ENCODE measurements at places on chromosomes 1 and 21.
A peak's percentile ranks its signal among the peaks of the same experiment; 100 is the strongest.

- DNase-seq = no peak
Observed at GRCh38 chr1:214469290-214469689, 82.1 kb downstream of the PTPN14 start.

DNA sequence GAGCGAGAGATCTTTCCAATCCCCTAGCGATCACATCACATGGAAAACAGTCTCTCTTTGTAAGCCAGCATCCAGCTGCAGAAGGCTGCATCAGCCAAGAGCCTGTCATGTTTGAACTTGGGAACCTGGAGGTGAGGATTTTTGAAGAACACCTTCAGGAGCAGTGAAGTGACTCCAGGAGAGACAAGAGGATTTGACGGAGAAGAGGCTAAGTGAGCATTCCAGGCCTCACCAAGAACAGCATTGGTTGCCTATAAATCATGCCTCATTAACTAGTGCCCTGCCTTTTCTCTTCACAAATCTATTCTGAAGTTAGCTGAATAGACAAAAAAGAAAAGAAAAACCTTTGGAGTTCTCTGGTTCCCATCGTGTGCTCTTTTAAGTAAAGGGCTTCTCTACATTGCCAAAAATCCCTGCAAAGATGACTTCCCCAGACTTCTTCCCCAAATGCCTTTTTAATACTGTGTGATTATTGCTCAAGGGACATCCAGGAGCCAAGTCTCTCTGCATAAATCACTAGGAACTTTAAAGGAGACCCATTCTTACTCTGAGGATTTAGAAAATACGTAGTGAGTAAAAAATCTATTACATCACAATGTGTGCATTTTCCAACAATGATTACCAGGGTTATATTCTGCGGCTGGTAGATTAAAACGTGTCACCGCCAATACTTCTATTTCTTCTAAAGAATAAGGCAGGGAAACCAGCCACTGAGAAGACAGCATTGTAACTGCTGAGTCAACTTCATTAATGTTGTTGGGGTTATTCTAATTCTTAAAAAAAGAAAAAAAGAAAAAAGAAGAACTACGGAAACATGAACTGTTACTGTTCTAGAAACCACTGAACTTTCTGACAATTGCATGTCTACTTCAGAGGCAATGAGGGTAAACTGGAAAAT, 95.2 kb downstream of the KIF14 start:
- DNase-seq = no peak

GRCh38 chr1:177983482-177984135, 13.8 kb upstream of the SEC16B start:
- DNase-seq = no peak

- no peak for DNase-seq
Observed at GRCh38 chr1:223503348-223503747, 110.1 kb downstream of the CCDC185 start.

DNA sequence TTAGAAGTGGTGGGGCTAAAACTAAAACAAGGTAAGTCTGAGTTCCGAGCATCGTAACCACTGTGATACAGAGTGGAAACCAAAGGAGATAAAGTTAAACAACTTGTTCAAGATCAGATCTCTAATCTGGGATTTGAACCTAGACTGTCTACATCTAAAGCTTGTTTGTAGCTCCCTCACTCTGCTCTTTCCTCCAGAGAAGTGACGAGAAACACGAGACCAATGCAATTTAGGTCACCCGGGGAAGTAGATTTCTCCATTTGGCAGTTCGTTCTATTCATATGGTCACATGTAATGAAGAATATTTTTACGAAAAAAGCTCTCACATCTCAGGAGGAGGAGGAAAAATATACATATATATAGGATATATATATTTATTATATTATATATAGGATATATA, 1.8 kb downstream of the ADORA3 start:
- DNase-seq = no peak

DNA sequence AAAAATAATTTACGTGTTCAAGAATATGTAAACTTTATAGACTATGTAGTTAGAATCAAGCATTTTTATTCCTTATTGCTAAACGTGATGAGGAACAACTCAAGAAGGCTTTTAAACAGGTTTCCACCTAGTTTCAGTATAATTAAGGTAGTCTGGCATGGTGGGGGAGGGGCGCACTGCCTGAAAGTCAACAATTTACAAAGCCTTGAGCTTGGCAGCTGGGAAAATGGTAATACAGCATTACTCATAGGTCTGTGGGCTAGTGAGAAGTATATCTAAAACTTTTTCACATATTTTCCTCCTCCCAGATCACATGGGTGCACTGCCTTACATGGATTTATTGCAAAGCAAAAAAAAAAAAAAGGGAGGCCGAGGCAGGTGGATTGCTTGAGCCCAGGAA, 75.2 kb downstream of the EVI5 start:
- DNase-seq = peak; percentile 37

DNA sequence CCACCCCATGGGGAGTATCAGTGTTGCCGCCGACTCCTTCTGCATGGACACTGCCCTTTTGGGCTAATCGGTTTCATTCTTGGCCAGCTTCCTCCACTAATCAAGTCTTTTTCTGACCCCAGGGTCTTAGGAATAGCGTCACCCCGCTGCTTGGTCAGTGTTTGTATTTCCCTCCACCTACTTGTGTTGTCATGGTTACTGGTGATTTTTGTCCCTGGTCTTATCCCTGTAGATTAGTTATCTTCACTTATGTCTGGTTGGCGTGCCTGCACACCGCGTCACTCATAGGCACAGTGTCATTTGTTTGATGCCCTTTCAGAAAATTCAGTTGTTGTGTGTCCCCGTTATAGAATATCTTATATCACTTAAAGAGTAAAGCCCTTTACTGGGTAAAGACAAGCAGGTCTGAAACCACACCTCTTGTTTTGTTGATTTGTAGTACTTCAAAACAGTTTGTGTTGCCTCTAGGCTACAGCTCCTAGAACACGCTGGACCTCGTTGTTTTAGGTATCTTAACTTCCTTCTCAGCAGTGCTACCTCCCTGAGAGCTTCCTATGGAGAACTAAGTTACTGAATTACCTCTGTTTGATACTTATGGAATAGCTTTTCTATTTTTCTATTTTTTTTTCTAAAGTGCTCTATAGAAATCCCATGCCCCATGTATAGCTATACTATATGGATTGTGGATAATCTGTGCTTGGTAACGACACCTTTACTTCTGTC, 868 bp downstream of the PPP1R12B start:
- DNase-seq = peak; percentile 42

DNA sequence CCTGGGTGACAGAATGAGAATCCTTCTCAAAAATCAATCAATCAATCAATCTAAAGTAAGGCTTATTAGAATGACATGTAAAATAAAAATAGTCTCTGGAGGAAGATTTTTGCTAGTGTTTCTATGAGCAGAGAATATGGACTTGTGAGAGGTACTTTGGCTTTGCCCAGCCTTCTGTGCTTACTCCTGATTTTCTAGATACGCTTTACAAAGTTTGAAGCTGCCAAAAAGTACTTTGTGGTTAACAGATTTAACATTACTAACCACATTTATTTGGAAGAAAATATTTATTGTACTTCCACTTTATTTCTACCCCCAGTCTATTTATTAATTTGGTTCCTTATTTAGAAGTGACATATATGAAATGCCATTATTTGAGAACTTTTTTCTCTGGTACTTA, 41.0 kb downstream of the CEP350 start:
- DNase-seq = no peak

DNA sequence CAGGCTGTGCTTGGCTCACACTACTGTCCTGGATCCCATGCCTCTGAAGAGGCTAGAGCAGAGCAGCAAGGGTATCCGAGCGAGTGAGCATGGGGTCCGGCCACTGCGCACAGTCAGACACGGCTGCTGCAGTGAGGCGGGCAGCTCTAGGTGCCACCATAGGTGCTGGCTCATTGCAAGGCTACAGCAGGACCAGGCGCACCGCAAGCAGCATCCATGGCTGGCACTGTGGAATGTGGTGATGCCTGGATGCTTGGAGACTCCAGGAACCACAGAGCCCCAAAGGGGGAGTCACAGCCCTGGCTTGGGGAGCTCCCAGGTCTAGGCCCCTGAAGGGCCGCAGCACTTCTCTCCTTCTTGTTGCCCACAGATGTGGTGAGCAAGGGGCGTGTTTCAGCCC, 47.2 kb downstream of the ATP6V1G3 start:
- no peak for DNase-seq

- DNase-seq = no peak
Observed at GRCh38 chr1:33081554-33082305, 777 bp downstream of the AZIN2 start.
